ENCODE measurements at places on chromosomes 7 and 10.

GRCh38 chr10:118838364-118838763 is 83.6 kb upstream of the CACUL1 start:
- no peaks in the 10 kb centered on the region for H3K27me3 ChIP-seq
- H3K36me3 ChIP-seq = no peaks in the 10 kb centered on the region
- H3K27ac ChIP-seq = no peak overlapping the region
- no peaks in the 10 kb centered on the region for H3K4me1 ChIP-seq
- no peak overlapping the region for H3K4me3 ChIP-seq
- DNase-seq = no peak

DNA sequence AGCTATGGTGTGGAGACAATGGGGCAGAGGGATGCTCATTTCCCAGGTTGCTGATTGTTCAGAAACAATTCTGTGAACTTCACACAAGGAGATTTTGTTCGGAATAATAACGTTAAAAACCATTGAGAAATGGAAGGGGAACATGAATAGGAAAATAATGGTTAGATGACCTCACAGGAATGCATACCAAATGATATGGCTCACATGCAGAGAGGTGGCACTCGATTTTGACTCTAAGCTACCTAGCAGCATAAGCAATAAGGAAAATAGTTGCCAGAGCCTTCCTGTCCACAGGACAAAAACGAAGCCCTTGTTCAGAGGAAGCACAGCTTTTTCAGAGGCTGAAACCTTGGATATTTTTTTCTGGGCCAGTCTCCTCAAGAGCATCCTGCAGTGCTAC is 293.1 kb downstream of the ZEB1 start:
- H3K27ac ChIP-seq = no peak overlapping the region
- H3K27me3 ChIP-seq = no peaks in the 10 kb centered on the region
- H3K36me3 ChIP-seq = no peaks in the 10 kb centered on the region
- no peak overlapping the region for H3K4me3 ChIP-seq
- no peak for DNase-seq
- H3K4me1 ChIP-seq = no peaks in the 10 kb centered on the region

- H3K27me3 ChIP-seq = peaks cover 5% of the 10 kb centered on the region
- H3K36me3 ChIP-seq = no peaks in the 10 kb centered on the region
- H3K27ac ChIP-seq = no peak overlapping the region
- DNase-seq = no peak
- H3K4me3 ChIP-seq = no peak overlapping the region
Observed at GRCh38 chr10:49382826-49383225, 13.1 kb downstream of the DRGX start.

DNA sequence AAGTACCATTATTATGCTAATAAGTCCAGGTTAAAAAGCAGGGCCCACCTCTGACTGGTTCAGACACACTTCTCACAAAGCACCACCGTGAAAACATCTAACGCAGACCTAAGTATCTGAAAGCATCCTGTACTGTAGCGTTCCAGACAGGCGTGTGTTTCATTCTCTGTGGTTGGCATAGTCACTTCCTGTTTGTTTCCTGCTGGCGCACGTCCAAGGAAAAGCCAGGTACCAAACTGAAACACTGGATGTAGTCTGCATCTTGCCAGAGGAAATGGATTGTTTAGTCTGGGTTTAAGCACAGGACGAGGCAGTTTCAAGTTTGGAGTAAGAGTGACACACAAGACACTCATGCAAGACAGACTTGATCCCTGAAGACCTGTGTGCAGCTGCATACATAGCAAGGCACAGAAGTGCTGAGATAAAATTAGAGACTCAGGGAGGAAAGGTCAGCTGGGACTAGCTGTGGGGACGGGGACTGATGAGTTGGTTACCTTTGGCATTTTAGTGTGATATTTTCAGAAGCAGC is 23.3 kb downstream of the BPGM start:
- H3K27ac ChIP-seq = no peak overlapping the region
- H3K4me1 ChIP-seq = peaks cover 20% of the 10 kb centered on the region
- peak; percentile 27 for DNase-seq

- no peaks in the 10 kb centered on the region for H3K27me3 ChIP-seq
- no peaks in the 10 kb centered on the region for H3K36me3 ChIP-seq
- no peak overlapping the region for H3K27ac ChIP-seq
- peak; percentile 35 for DNase-seq
Observed at GRCh38 chr10:30587522-30588031, 42.0 kb downstream of the LYZL2 start.

DNA sequence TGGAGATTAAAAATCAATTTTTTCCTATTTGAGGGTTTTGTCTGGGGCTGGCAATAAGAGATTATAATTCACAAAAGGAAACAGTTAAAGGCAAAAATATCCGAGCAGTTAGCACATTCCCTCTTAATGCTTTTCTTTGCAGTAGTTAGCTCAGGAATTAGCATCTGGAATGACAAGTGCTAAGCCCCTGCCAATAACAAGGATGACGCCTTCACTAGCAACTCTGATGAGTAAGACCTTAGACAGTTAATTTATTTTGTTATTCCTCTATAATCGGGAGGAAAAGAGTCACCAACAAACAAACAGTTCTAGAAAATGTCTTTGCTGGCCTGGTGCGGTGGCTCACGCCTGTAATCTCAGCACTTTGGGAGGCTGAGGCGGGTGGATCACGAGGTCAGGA is 151.3 kb downstream of the TRIL start:
- no peaks in the 10 kb centered on the region for H3K36me3 ChIP-seq
- no peak overlapping the region for H3K4me3 ChIP-seq
- no peaks in the 10 kb centered on the region for H3K4me1 ChIP-seq
- H3K27ac ChIP-seq = no peak overlapping the region
- DNase-seq = no peak

GRCh38 chr10:61492364-61492995 is 39.3 kb upstream of the TMEM26 start:
- no peak for DNase-seq
- no peak overlapping the region for H3K27ac ChIP-seq
- H3K36me3 ChIP-seq = no peaks in the 10 kb centered on the region
- H3K27me3 ChIP-seq = no peaks in the 10 kb centered on the region
- H3K4me1 ChIP-seq = no peaks in the 10 kb centered on the region
- no peak overlapping the region for H3K4me3 ChIP-seq

GRCh38 chr10:32489158-32489557 is 43.2 kb downstream of the CCDC7 start:
- H3K4me1 ChIP-seq = no peaks in the 10 kb centered on the region
- no peak for DNase-seq
- H3K27ac ChIP-seq = no peak overlapping the region
- no peak overlapping the region for H3K4me3 ChIP-seq
- peaks cover 7% of the 10 kb centered on the region for H3K36me3 ChIP-seq
- no peaks in the 10 kb centered on the region for H3K27me3 ChIP-seq

- no peak for DNase-seq
- H3K36me3 ChIP-seq = no peaks in the 10 kb centered on the region
- H3K4me3 ChIP-seq = no peak overlapping the region
- no peaks in the 10 kb centered on the region for H3K27me3 ChIP-seq
Observed at GRCh38 chr7:48101968-48102367, 12.9 kb downstream of the UPP1 start.

- H3K4me1 ChIP-seq = peaks cover 2% of the 10 kb centered on the region
- no peak overlapping the region for H3K27ac ChIP-seq
- H3K36me3 ChIP-seq = no peaks in the 10 kb centered on the region
- H3K27me3 ChIP-seq = no peaks in the 10 kb centered on the region
- no peak overlapping the region for H3K4me3 ChIP-seq
- no peak for DNase-seq
Observed at GRCh38 chr7:67743501-67743900, 746.9 kb downstream of the TYW1 start.

GRCh38 chr7:22884911-22885788 is 62.5 kb upstream of the TOMM7 start:
- DNase-seq = no peak
- no peak overlapping the region for H3K27ac ChIP-seq
- no peaks in the 10 kb centered on the region for H3K27me3 ChIP-seq
- H3K36me3 ChIP-seq = no peaks in the 10 kb centered on the region

DNA sequence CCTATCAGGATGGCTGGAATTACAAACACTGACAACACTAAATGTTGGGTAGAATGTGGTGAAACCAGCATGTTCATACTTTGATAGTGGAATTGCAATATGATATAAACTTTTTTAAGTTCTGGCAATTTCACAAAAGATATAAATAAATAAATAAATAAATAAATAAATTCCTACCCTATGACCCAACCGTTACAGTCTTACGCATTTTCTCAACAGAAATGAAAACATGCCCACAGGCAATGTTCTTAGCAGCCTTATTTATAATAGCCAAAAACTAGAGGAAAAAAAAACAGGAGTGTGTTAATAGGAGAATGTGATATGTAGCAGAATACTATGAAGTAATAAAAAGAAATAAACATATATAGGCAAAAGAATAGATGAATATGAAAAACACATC is 318.9 kb downstream of the IPMK start:
- no peaks in the 10 kb centered on the region for H3K27me3 ChIP-seq
- no peak for DNase-seq
- H3K4me3 ChIP-seq = no peak overlapping the region
- no peak overlapping the region for H3K27ac ChIP-seq
- no peaks in the 10 kb centered on the region for H3K36me3 ChIP-seq
- H3K4me1 ChIP-seq = no peaks in the 10 kb centered on the region

GRCh38 chr10:103510791-103511752 is 17.6 kb downstream of the NEURL1 start:
- no peak overlapping the region for H3K27ac ChIP-seq
- DNase-seq = no peak
- no peaks in the 10 kb centered on the region for H3K36me3 ChIP-seq

- H3K36me3 ChIP-seq = no peaks in the 10 kb centered on the region
- H3K27ac ChIP-seq = no peak overlapping the region
- H3K4me3 ChIP-seq = no peak overlapping the region
- no peaks in the 10 kb centered on the region for H3K4me1 ChIP-seq
- no peak for DNase-seq
Observed at GRCh38 chr7:12127455-12127854, 83.6 kb upstream of the TMEM106B start.
